ENCODE measurements at places on chromosomes 5 and 9.

DNA sequence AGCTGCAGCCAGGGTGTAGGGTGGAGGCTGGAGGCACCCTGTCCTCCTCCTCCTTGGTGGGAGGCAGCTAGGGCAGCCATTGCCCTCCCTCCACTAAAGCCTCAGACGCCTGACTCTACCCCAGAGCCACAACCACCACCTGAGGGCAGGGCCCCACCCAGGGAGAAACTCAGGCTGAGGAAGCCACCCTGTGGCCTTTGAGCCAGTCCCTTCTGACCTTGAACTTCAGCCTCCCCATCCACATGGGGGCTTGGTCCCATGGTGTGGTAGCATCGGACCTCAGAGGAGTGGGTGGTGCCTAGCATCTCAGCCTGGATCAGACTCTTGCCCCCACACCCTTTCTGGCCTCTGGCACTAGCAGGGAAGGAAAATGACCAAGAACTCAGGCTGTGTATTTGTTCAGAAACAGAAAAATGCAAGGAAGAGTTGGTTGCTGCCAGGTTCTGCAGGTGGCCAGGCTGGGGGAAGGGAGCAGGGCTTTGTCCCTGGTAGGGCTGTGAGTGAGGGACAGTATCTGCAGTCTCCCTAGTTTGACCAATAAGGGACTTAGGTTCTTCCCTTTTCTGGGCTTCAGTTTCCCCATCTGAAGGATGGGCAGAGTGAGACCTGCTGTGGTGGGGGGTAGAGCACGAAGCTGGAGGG, 3.2 kb downstream of the DAB2IP start:
- DNase-seq = no peak

DNA sequence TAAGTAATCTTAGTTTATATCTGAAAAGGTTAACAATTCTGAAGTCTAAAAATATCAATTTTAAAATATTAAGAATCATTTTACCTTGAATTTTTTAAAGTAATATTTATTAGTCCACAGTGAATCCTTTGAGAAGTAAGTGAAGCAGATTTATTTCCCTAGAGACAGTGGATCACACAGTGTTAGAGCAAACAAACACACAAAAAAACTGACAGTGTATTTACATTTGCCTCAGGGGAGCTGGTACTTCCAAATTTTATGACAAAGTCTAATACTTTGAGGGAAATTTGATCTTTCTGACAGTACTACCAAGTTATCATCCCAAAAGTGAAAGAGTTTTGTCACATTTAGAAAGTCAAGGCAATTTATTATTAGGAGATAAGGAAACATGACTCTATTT, 1750.6 kb upstream of the CDH9 start:
- DNase-seq = no peak

DNA sequence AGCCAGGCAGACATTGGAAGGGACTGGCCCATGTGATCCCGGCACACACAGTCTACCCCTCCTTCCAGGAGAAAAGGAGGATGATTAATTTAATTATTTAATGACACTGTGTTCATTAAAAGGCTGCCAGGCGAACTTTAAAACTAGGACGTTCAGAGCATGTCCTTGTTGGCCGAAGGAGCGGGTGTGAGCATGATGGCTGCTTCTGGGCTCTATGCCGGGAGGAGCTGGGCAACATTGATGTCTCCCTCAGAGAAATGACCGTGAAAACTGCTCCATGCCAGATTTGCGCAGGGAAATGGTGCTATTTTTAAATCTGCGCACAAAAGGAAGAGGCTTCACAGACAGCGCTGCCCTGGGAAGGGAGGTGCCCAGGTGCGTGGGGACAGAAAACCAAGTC, 284.9 kb upstream of the IRX4 start:
- no peak for DNase-seq

DNA sequence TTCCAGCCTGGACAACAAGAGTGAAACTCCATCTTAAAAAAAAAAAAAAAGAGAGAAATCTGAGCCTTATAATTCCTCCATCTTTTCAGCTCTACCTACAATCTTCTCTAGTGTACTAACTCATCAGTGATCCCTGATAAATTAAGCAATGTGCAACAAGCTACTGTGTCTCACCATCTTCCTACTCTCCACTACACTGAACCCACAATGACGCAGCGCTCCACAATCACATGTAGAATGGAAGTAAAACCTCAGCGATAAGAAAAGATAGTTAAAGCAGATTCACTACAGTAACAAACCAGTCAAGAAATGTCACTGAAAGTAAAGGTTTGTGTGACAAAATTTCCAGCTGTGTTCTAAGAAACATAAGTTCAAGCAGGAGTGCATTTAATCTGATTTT, 13.5 kb downstream of the ABCA1 start:
- DNase-seq = no peak

- no peak for DNase-seq
Measured at GRCh38 chr9:128321879-128322403, 306 bp downstream of the TRUB2 start.

GRCh38 chr5:143229896-143230675, 173.4 kb downstream of the NR3C1 start:
- DNase-seq = peak; percentile 71

DNA sequence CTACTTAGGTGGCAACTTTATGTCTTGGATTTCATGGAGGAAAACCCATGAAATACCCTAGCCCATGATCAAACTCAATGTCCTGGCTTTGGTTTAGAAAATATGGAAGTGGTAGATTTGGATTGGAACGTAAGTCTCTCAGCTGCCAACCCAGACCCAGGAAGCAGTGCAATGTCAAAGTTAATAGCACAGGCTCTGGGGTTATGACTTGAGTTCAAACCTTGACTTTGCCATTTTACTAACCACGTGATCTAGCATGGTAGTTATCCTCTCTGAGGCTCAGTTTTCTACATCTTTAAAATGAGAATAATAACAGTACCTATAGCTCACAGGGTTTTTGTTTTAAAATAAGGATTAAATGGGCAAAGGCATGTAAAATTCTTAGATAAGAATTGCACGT, 13.8 kb downstream of the FYB1 start:
- no peak for DNase-seq

GRCh38 chr5:14178671-14179211, 35.6 kb downstream of the TRIO start:
- DNase-seq = no peak

DNA sequence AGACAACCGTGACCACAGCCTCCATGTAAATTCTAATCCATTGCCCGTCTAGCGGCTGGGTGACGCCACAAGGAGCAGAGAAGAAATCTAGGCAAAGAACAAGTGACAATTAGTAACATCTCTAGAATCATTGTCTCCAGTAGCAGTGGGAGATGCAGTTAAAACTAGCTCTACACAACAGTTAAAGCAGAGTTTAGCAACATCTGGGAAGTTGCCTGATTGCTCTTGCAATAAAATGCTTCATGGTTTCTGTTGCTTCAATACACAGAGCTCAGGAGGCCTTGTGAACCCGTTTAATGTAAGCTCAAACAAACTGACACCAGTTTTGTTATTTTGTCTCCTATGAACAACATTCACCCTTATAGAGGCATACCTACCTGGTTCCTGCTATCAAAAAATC, 369.8 kb upstream of the PDE4D start:
- no peak for DNase-seq

GRCh38 chr5:91357012-91357634, 26.0 kb downstream of the ARRDC3 start:
- no peak for DNase-seq

DNA sequence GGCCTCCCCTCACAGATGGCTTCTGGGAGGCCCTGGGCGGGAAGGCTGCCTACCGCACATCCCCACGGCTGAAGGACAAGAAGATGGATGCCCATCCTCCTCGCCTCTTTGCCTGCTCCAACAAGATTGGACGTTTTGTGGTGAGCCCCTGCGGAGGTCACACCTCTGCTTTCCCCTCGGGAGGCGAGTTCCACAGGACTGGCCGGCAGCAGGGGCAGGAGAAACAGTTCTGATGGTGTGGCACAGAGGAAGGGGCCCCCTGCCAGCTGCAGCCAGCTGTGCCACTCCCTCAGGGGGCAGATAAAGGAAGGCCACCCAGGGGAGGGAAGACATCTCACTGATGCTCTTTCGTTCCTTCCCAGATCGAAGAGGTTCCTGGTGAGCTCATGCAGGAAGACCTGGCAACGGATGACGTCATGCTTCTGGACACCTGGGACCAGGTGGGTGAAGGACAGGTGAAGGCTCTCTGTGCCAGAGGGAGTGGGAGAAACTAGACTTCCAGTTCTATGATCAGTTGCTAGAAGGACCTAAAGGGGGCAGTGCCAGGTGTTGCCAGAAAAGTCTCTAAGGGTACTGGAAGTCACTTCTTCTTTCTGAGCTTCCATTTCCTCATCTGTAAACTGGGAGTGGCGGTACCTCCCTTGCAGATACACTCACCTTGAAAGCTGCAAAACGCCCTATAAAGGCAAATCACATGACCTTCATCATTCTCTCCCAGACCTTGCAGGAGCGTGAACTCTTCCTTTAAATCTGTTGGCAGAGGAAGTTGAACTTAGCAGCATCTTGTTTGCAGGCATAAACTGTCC, 41.0 kb downstream of the STOM start:
- no peak for DNase-seq

- no peak for DNase-seq
Measured at GRCh38 chr9:119412399-119412798, 43.2 kb upstream of the BRINP1 start.

DNA sequence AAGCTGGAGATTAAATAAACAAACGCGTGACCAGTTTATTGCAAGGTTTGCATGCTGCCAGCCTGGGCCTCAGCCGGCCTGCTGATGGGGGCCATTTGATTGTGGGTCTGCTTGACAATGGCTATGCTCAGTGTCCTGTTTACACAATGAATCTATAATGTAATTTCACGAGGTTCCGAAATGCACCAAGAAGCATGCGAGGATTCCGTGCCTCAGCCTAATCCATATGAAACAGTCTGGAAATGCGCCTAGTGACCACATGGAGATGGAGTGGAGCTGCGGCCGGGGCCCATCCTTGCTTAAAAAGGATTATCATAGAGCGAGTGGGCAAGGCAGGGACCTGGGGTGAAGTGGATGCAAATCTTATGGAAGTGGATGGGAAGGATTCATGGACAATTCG, 382.4 kb downstream of the CDK5RAP2 start:
- no peak for DNase-seq

GRCh38 chr5:81517462-81517861, 123.5 kb upstream of the ACOT12 start:
- no peak for DNase-seq

- no peak for DNase-seq
Measured at GRCh38 chr5:102313912-102314311, 17.8 kb upstream of the SLCO4C1 start.

- DNase-seq = no peak
Measured at GRCh38 chr5:139757727-139758509, 37.7 kb upstream of the PSD2 start.

GRCh38 chr5:102743900-102744299, 11.2 kb upstream of the PAM start:
- no peak for DNase-seq

DNA sequence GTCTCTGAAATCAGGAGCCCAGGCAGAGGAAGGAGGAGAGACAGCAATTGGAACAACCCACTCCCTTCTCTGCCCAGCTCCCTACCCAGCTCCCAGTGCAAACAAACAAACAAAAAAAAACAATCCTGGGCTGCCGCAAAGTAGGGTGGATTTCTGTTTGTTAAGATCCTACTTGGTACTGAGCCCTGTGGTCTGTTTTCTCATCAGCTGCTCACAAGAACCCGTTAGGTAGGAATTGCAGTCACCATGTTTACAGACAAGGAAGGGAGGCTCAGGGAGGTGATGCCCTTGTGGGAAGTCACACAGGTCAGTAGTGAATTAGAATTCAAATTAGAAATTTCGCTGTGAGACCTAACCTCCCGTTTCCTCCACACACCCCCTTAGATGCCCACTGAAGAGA, 128.8 kb upstream of the RAD23B start:
- no peak for DNase-seq

DNA sequence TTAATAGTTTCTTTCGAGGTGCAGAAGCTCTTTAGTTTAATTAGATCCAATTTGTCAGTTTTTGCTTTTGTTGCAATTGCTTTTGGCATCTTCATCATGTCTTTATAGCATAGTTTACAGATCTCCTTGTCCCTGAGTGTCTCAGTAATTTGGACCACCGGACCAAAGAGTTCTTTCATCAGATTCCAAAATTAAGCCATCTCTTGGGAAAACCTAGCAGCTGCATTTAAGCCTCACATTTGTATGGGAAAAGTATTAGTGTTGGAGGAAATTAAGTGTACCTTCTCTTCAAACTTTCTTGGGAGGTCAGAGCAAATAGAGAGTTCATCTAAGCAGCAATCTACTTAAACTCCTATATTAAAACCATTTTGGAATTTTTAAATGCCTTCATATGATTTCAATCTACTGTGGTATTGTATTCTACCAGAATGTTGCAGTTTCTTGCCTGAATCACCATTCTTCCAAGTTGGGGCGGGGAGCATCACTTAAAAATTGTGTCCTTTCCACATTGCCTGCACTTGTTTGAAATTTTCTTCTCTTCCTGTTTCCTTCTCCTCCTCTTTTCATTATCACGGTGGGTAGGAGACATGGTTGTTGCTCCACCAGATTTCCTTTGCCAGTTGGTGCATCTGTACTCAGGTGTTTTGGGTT, 97.3 kb upstream of the DAB2 start:
- no peak for DNase-seq

GRCh38 chr9:31908158-31908890, 476.1 kb upstream of the ACO1 start:
- DNase-seq = no peak

DNA sequence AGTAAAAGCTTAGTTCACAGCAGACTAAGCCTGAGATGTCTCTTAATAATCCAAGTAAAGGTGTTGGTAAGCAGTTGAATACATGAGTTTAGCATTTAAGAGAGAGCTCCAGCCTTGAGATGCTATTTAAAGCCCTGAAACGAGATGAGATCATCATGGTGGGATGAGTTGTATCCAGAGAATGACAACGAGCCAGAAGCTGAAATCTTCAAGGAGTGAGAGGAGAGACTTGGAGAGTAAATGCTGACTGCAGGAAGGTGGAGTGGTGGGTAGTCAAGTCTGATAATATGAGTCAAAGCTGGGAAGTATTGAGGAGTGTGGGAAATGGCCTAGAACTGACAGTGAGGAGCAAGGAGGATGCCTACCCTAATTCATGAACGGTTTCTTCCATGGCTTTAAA, 53.7 kb downstream of the PLAC8L1 start:
- no peak for DNase-seq
